ENCODE measurements at places on chromosomes 3 and 15.
A peak's percentile ranks its signal among the peaks of the same experiment; 100 is the strongest.

DNA sequence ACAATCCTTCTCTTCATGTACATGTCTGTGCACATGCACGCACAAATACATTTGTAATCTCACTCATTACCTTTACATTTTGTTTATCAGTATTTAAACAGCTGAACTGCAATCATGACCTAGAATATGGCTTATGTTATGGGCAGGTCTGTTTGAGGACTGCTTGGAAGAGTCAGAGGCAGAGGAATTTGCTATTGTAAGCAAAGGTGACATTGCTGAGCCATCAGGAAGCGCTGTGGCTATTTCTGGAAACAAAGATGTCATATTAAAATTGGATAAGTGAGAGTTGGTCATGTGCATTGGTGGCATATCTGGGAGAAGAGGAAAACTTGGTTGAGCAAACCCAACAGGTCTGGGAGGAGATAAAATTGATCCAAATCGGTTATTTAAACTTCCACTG lies 41.6 kb downstream of the USF3 start:
- no peak for DNase-seq

GRCh38 chr3:114872588-114872987 lies 274.5 kb downstream of the ZBTB20 start:
- no peak for DNase-seq

DNA sequence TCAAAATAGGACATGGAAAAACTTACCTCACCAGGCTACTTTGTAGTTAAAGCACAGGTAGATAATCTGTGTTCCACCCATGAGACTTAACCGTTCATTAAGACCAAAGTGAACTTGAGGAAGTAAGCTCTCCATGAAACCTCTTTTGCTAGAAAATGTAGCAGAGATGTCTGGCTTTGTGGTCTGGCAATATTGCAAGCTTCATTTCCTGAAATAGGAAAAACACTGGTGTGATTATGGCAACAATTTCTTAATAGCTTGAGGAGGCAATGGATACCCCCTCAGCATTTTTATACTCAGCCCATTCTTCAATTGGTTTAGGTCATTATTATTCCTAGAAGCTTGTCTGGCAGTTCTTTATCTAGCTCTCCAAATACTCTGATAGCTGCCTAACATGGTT lies 957.3 kb downstream of the IGSF11 start:
- DNase-seq: no peak

DNA sequence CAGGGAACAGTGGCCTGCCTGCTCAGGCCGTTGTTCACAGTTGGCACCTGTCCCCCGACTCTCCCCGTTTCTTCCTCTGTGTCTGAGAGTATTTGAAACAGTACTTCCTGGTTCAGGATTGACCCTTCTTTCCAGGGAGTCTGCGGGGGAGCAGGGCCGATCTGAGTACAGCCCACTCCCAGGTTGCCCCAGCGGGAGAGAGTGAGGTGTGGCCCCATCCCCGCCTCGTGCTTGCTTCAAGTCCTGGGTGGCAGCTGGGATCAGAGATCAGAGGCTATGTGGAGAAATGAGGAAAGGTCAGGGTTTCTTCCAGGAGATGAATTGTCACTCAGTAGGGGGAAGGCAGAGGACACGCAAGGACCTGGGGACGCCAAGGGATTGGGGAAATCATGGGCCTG lies 6.5 kb upstream of the DLL4 start:
- no peak for DNase-seq

- DNase-seq: no peak
Observed at GRCh38 chr3:157163217-157163953, 3.4 kb upstream of the CCNL1 start.

- DNase-seq: peak; percentile 93
Observed at GRCh38 chr3:65006300-65006739, 318.5 kb upstream of the ADAMTS9 start.

DNA sequence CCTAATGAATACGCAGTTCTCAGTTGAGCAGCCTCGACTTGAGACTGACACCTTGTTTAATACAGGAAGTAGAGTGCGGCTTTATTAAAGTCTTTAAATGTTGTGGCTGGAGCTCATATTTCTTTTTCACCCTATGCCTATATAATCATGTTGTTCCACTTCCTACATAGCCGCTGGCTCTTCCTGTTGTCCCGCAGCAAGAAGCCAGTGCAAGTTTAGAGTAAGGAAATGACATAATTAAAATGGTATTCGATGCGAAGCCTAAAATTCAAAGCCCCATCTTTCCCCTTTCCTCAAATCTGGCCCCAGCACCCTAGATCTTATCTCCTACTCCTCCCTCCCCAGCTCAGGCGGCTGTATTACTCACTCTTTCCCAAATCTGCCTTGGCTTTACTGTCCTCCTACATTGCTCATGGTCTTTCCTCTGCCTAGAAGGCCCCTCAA lies 7.5 kb upstream of the PHLDB2 start:
- DNase-seq: peak; percentile 80

GRCh38 chr3:175404027-175404426 lies 544.9 kb downstream of the NAALADL2 start:
- DNase-seq: no peak

DNA sequence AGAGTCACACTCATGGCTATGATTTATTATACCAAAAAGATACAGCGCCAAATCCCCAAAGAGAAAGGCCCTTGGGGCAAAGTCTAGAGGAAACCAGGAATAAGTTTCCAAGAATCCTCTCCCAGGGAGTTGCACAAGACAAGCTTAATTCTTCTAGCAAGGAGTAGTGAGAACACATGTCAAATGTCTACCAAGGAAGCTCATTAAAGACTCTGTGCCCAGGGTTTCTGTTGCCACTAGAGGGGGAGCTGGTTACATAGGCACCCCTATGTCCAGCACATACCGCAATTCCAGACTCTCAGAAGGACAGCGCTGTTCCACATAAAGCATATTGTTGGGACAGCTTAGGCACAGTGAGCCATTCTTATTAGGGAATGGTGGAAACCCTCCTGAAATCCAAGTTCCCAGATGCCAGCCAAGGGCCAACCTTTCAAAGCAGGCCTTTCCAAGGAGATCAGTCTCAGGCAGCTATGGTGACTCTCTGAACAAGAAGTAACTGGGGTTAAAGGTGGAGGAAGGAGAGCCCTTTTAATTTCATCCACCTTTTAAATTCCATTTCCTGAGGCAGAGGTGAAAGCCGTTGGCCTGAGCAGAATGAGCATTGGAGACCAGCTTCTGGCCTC lies 194.2 kb downstream of the UACA start:
- DNase-seq: peak; percentile 71

- no peak for DNase-seq
Observed at GRCh38 chr3:13417166-13417947, 2.8 kb downstream of the NUP210 start.

GRCh38 chr3:39166134-39166710 lies 12.8 kb upstream of the CSRNP1 start:
- peak; percentile 97 for DNase-seq

DNA sequence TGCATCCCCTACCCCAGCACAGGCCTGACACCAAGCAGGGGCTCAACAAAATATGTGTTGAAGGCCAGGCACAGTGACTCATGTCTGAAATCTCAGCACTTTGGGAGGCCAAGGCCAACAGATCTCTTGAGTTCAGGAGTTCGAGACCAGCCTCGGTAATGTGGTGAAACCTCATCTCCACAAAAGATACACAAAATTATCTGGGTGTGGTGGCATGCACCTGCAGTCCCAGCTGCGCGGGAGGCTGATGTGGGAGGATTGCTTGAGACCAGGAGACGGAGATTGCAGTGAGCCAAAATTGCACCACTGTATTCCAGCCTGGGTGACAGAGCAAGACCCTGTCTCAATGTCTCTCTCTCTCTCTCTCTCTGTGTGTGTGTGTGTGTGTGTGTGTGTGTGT lies 30.7 kb upstream of the CYP11A1 start:
- DNase-seq: no peak

GRCh38 chr3:172550347-172550943 lies 27.2 kb upstream of the TNFSF10 start:
- peak; percentile 49 for DNase-seq
